ENCODE measurements at places on chromosomes 3 and 15. TPM values are rescaled to one million over a fixed set of nuclear protein-coding genes. Genes with fewer than 3 reads are reported as not detected.
A peak's percentile ranks its signal among the peaks of the same experiment; 100 is the strongest.

The NR1I2 gene
- not detected for total RNA-seq

DNA sequence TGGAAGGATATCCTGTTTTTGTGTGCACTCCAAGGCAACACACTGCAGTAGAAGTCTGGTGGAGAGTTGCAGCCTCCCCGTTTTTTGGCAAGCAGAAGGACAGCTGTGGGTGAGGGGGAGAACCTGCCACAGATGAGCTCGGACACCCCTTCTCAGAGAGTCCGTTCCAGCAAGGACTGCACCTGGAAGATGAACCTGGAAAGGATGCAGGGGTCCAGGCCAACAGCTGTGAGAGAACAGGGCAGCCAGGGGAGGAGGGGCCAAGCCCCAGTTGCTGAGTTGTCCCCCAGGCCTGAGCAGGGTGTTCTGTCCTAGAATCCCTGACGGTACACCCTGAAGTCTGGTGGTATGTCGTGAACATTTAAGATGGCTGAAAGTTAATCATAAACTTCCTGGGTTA, 30.2 kb downstream of the ZXDC start:
- no peaks in the 10 kb centered on the region for H3K36me3 ChIP-seq
- no peak overlapping the region for H3K27ac ChIP-seq
- no peaks in the 10 kb centered on the region for H3K27me3 ChIP-seq

The TRH gene
- total RNA-seq = not detected

- H3K36me3 ChIP-seq = no peaks in the 10 kb centered on the region
- H3K27me3 ChIP-seq = no peaks in the 10 kb centered on the region
- H3K27ac ChIP-seq = no peak overlapping the region
- no peak overlapping the region for H3K4me3 ChIP-seq
- no peak for DNase-seq
These were observed 752.3 kb downstream of the NR2F2 start for GRCh38 chr15:97082830-97083229.

DNA sequence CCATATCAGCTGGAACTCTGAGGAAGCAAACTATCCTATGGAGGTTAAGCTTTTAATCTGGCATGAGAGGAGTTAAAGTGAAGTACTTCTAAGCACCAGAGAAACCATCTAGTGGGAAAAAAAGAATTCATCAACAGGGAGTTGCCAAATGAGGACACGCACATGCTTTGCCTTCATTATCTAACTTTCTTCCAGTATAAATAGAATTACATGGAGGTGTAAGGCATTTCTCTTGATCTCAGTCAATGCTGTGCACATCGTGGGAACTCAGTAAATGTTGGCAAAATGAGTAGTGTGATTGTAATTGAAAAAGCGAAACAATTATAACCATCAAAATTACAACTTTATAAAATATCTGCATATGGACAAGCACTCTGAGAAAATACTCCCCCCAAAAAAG, 8.0 kb upstream of the GSK3B start:
- peak overlapping the region; percentile 68 for H3K27ac ChIP-seq
- no peak overlapping the region for H3K4me3 ChIP-seq
- no peaks in the 10 kb centered on the region for H3K27me3 ChIP-seq
- no peaks in the 10 kb centered on the region for H3K36me3 ChIP-seq

- no peak for DNase-seq
- no peak overlapping the region for H3K4me3 ChIP-seq
- no peaks in the 10 kb centered on the region for H3K36me3 ChIP-seq
- H3K4me1 ChIP-seq = no peaks in the 10 kb centered on the region
These were observed 788.2 kb upstream of the ARPP21 start for GRCh38 chr3:34851137-34851536.

GRCh38 chr3:192915722-192916121, 1.9 kb downstream of the MB21D2 start:
- no peak overlapping the region for H3K27ac ChIP-seq
- H3K36me3 ChIP-seq = no peaks in the 10 kb centered on the region
- H3K27me3 ChIP-seq = no peaks in the 10 kb centered on the region
- DNase-seq = no peak
- peaks cover 13% of the 10 kb centered on the region for H3K4me1 ChIP-seq

GRCh38 chr3:120802916-120803315, 60.4 kb downstream of the GTF2E1 start:
- no peak overlapping the region for H3K4me3 ChIP-seq
- no peaks in the 10 kb centered on the region for H3K36me3 ChIP-seq
- H3K27me3 ChIP-seq = no peaks in the 10 kb centered on the region
- DNase-seq = no peak

GRCh38 chr15:100727291-100727851, 125.0 kb downstream of the ASB7 start:
- H3K36me3 ChIP-seq = no peaks in the 10 kb centered on the region
- DNase-seq = no peak
